Endodermal cell (in vitro differentiated cells): ENCODE measurements at places on chromosomes 3 and 15. TPM values are rescaled to one million over a fixed set of nuclear protein-coding genes. Genes with fewer than 3 reads are reported as not detected.

The STT3B gene
- total RNA-seq, result 126 to 166 TPM (median 131 TPM) in 3 replicates

The MEIS2 gene
- 8.5 to 10.1 TPM (median 9.7 TPM) in 3 replicates for total RNA-seq

The PROS1 gene
- total RNA-seq, result 6.9 and 8.8 TPM in 2 replicates

The INKA1 gene
- not detected in 2 replicates for total RNA-seq

The TRIM42 gene
- not detected in 2 replicates for total RNA-seq

The FSTL1 gene
- total RNA-seq, result 309 and 317 TPM in 2 replicates

The PLA2G4D gene
- total RNA-seq, result not detected in 2 replicates

The HGD gene
- total RNA-seq, result not detected in 3 replicates

The SEC22A gene
- 16.4 and 19.5 TPM in 2 replicates for total RNA-seq

The NR1I2 gene
- total RNA-seq, result 0.12 to 0.32 TPM (median 0.20 TPM) in 3 replicates

The CORO2B gene
- 0.42 to 1.4 TPM (median 1.2 TPM) in 3 replicates for total RNA-seq

The GNL3 gene
- total RNA-seq, result 71.3 to 101 TPM (median 98.3 TPM) in 3 replicates

The GOLGA8S gene
- total RNA-seq, result 0.09 to 0.13 TPM in 2 of 3 replicates, not detected in the other

The CYP11A1 gene
- total RNA-seq, result 5.1 and 5.3 TPM in 2 replicates

The PIGBOS1 gene
- 8.5 to 14.3 TPM (median 14.2 TPM) in 3 replicates for total RNA-seq

The AHSG gene
- not detected in 2 replicates for total RNA-seq

The CCDC32 gene
- total RNA-seq, result 11.1 to 16.8 TPM (median 13.3 TPM) in 3 replicates

The ZSCAN2 gene
- total RNA-seq, result 16.5 to 23.6 TPM (median 21.8 TPM) in 3 replicates

The LRRC3B gene
- total RNA-seq, result 0.26 and 0.34 TPM in 2 replicates

The SMCO1 gene
- not detected in 3 replicates for total RNA-seq

The CYP1A2 gene
- total RNA-seq, result not detected in 3 replicates

The CACNA2D2 gene
- total RNA-seq, result 14.3 to 22.4 TPM (median 20.7 TPM) in 3 replicates

The MUSTN1 gene
- 4.2 and 4.4 TPM in 2 replicates for total RNA-seq

The ISLR gene
- 0.29 and 0.41 TPM in 2 replicates for total RNA-seq

The TF gene
- total RNA-seq, result 1.3 to 4.1 TPM (median 3.0 TPM) in 3 replicates

The SERINC4 gene
- 0.14 to 0.15 TPM in 2 of 3 replicates, not detected in the other for total RNA-seq

The SPESP1 gene
- total RNA-seq, result not detected in 3 replicates

The FSD2 gene
- total RNA-seq, result not detected in 3 replicates

The HSPBAP1 gene
- total RNA-seq, result 8.2 and 8.8 TPM in 2 replicates

The GOLGA8N gene
- 2.7 to 3.7 TPM (median 2.7 TPM) in 3 replicates for total RNA-seq

The CEMIP gene
- 1.5 and 2.2 TPM in 2 replicates for total RNA-seq

The VGLL4 gene
- total RNA-seq, result 46.1 and 49.7 TPM in 2 replicates

The GANC gene
- total RNA-seq, result 12.6 and 17.1 TPM in 2 replicates

The RPP25 gene
- total RNA-seq, result 4.6 and 5.7 TPM in 2 replicates

The KBTBD12 gene
- 0.19 to 0.82 TPM (median 0.24 TPM) in 3 replicates for total RNA-seq

The ZPLD1 gene
- 0.18 TPM in 1 of 2 replicates, not detected in the other for total RNA-seq

The ITGA11 gene
- 0.36 and 1.4 TPM in 2 replicates for total RNA-seq

The STRA6 gene
- 17.7 and 18.2 TPM in 2 replicates for total RNA-seq

The RAB5A gene
- 73.4 and 74.9 TPM in 2 replicates for total RNA-seq

The LRRIQ4 gene
- total RNA-seq, result 0.11 TPM in 1 of 2 replicates, not detected in the other

The SNTN gene
- total RNA-seq, result not detected in 3 replicates

The IGF2BP2 gene
- total RNA-seq, result 131 and 143 TPM in 2 replicates

The CCR9 gene
- not detected in 2 replicates for total RNA-seq

The C3orf85 gene
- total RNA-seq, result not detected in 3 replicates

The GRM2 gene
- total RNA-seq, result 5.4 and 7.4 TPM in 2 replicates

The RAB6B gene
- 2.2 to 22.7 TPM (median 3.3 TPM) in 3 replicates for total RNA-seq

The LZTFL1 gene
- 19.8 and 19.9 TPM in 2 replicates for total RNA-seq

The PCSK6 gene
- 5.2 to 6.6 TPM (median 5.7 TPM) in 3 replicates for total RNA-seq

The CNTN4 gene
- 9.0 to 11.1 TPM (median 9.7 TPM) in 3 replicates for total RNA-seq

The DLL4 gene
- total RNA-seq, result 0.16 and 0.20 TPM in 2 replicates

The REC114 gene
- not detected in 2 replicates for total RNA-seq

The SLC22A14 gene
- total RNA-seq, result not detected in 2 replicates

The PP2D1 gene
- total RNA-seq, result not detected in 3 replicates

The BCHE gene
- 0.79 TPM in 2 replicates for total RNA-seq

The B3GALNT1 gene
- total RNA-seq, result 23.1 and 24.8 TPM in 2 replicates

The CHDH gene
- 8.0 to 21.4 TPM (median 21.2 TPM) in 3 replicates for total RNA-seq

The GPR87 gene
- total RNA-seq, result 0.27 TPM in 1 of 2 replicates, not detected in the other
